ENCODE measurements at places on chromosomes 13 and 19.

DNA sequence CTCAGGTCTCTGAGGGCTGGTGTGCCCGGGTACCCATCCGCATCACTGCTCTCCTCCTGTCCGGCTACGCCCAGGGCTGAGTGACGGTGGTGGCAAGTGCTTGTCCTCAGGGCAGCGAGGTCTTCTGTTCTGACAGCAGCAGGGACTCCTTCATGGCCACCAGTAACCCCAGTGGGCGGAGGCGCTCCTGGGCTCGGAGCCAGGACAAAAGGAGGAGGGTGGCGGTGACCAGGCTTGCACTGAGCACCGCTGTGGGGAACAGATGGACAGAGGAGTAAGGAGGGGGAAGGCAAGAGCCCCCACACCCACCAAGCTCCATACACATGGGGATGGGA lies 5.8 kb downstream of the CD320 start:
- no peak for ATAC-seq

GRCh38 chr13:46962281-46962941 lies 65.6 kb upstream of the HTR2A start:
- peak; percentile 75 for ATAC-seq

- ATAC-seq: no peak
Measured at GRCh38 chr13:66948910-66949309, 281.2 kb downstream of the PCDH9 start.

DNA sequence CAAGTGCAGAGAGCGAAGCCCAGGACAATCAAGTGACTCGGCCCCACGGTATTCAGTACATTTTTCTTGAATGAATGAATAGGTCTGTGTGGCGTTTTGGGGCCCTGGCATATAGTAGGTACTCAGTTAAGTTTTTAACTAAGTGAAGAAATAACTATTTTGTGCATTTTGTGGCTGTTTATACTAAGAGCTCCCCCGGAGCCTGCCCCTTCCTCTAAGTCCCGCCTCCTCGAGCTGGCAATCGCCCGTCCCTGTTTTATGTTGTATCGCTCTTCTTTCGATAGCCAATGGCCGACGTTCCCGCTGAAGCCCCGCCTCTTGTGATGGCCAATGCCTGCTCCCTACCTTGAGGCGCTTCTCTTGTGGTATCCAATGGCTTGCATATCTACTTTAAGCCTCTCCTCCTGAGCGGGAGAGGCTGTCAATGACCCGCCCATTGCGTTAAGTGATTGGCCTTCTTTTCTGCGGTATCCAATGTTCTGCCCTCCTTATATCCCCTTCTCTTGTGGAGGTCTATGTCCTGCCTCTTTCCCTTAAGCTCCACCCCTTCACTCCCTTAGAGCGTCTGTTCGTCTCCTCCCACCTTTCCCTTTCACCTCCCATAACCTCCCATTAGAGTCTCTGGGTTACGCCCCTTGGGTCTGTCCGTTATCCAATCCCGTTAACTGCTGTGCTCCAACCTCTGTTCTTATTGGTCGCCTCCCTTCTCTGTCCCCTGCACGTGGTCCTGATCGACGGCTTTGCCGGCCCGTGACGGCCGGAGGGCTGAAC lies 509 bp upstream of the HDGFL2 start:
- peak; percentile 91 for ATAC-seq

- ATAC-seq: no peak
Measured at GRCh38 chr13:46717275-46717674, 79.7 kb downstream of the ESD start.

DNA sequence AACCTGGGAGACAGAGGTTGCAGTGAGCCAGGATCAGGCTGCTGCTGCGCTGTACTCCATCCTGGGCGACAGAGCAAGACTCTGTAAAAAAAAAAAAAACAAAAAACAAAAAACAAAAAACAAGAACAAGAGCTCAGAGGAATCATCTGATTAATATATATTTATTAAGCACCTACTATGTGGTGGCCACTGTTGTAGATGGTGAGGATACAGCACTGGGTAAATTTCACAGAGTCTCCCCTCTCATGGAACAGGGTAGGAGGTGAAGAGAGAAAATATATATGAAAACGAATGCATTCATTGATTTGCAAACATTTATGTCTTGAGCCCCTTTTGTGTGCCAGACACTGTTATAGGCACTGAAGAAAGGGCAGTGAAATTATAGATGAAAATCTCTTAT lies 5.9 kb upstream of the SERTAD1 start:
- ATAC-seq: no peak

DNA sequence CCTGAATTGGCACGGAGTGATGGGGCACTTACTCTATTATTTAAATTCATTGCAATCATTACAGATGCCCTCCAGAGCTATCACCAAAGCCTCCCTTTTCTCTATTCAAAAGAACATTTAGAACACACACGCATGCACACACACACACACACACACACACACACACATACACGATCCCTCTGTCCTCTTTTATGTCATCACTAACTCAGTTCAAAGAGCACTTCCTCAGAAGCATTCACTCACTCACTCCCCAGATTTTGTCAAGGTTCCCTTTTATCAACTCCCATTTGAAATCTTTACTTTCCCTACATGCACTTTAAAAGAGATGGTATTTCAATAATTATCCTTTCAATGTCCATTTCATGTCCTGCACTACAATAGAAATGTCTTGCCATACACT lies 22.4 kb upstream of the IGFL4 start:
- ATAC-seq: no peak

DNA sequence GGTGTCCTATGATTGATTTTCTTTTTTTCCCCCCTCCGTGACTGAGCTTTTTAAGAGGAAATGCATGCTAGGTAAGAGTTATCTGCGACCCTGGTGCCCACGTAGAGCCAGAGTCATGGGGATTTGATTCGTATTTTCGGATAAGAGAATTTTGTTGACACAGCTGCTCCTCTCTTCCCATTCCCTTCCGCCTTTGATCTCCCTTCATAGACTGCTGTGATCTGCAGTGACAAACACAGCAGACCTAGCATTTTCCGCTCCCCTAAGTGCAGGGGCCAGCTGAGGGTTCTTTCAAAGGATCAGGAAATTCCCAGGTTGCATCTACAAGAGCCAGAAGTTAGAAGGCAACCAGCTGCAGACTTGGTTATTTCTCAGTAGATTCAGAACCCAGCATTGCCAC lies 70.5 kb downstream of the ZNF568 start:
- ATAC-seq: no peak

DNA sequence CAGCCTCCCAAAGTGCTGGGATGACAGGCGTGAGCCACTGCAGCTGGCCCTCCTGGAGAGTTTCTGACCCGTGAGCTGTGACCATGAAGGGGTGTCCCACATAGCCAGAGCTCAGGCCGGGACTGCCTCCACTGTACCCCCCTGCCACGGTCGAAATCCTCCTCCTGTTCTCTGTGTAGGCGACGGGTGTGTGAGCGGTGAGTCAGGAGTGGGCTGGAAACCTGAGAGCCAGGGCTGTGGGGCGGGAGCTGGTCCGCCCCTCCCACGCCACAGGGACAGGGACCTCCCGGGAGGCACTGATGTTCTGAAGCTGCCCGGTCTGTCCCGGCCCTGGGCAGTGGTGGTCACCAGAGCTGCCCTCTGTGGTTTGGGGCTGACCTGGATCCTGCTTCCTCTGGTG lies 3.9 kb downstream of the WDR18 start:
- no peak for ATAC-seq

DNA sequence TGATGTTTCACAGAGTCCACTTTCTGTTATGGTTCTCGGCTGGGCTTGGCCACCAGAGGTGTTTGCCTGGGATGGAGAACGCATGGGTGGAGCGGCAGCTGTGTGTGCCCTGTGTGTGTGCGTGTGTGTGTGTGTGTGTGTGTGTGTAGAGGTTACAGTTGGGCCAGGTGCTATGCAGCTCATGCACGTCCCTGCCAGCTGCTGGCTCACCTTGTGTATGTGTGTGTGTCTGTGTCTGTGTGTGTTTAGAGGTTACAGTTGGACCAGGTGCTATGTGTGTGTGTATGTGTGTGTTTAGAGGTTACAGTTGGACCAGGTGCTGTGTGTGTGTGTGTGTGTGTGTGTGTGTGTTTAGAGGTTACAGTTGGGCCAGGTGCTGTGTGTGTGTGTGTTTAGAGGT lies 33.0 kb upstream of the PEG3 start:
- ATAC-seq: no peak

- ATAC-seq: no peak
Measured at GRCh38 chr13:72341904-72342303, 385.5 kb downstream of the MZT1 start.

GRCh38 chr13:94660695-94661326 lies 51.5 kb downstream of the SOX21 start:
- ATAC-seq: peak; percentile 34

- ATAC-seq: no peak
Measured at GRCh38 chr19:45498411-45499195, at the start of gene PPM1N. Gene PPM1N, plus strand, starts transcription at chr19:45498443. Its CDS starts 30 bp downstream, at chr19:45498473.

Measured in SK-N-SH treated with all-trans-retinoic acid at 6 μM for 48 hours (cell line).